ENCODE measurements at places on chromosomes 13 and 19.

DNA sequence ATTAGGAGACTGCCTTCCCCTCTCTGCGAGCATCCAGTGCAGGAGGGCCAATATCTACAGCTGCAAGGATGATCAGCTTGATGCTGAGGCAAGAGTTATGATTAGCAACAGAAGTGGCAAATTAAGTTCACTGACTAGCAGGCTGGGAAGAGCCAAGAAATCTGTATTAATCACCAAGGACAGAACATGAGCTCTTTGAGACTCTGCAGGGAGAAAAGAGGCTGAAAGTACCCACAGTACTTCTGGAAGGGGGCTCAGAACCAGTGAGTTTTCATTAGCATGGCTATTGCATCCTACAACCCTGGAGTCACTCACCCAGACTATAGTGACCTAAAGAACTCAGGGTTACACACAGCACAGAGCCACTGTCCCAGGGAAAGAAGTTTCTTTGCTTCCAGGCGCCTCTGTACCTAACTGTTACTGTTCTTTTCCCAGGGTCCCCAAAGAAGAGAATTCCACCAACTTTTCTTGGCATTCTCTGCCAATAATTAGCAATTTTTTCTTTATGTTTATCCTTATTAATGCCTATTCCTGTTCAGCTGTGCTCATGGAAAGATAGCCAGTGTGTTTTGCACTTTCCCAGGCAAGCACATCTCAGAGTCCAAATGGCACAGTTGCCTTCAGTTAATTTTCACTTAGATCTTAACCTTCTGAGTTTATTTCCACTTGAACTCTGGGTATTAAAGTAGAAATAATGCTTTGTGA, 25.8 kb upstream of the MEDAG start:
- peak overlapping the region; percentile 93 for H3K27ac ChIP-seq
- H3K4me3 ChIP-seq: no peak overlapping the region

GRCh38 chr13:76035711-76036110, 399.6 kb downstream of the LMO7 start:
- H3K4me1 ChIP-seq: no peaks in the 10 kb centered on the region
- no peaks in the 10 kb centered on the region for H3K36me3 ChIP-seq
- H3K4me3 ChIP-seq: no peak overlapping the region
- H3K27me3 ChIP-seq: no peaks in the 10 kb centered on the region

GRCh38 chr19:50512112-50512998, 1.4 kb downstream of the ASPDH start:
- peaks cover 4% of the 10 kb centered on the region for H3K36me3 ChIP-seq
- peak overlapping the region; percentile 83 for H3K27ac ChIP-seq
- H3K4me1 ChIP-seq: peaks cover 15% of the 10 kb centered on the region
- peak overlapping the region; percentile 79 for H3K4me3 ChIP-seq

- H3K4me3 ChIP-seq: no peak overlapping the region
- H3K4me1 ChIP-seq: no peaks in the 10 kb centered on the region
- H3K36me3 ChIP-seq: no peaks in the 10 kb centered on the region
- no peaks in the 10 kb centered on the region for H3K27me3 ChIP-seq
- H3K27ac ChIP-seq: no peak overlapping the region
- no peak for DNase-seq
Observed at GRCh38 chr13:59442461-59442860, 721.3 kb downstream of the DIAPH3 start.

- H3K27me3 ChIP-seq: no peaks in the 10 kb centered on the region
- H3K4me3 ChIP-seq: no peak overlapping the region
- no peaks in the 10 kb centered on the region for H3K36me3 ChIP-seq
- H3K27ac ChIP-seq: no peak overlapping the region
- DNase-seq: no peak
Observed at GRCh38 chr13:92355213-92355612, 871.4 kb upstream of the GPC6 start.

GRCh38 chr13:46850214-46850613, 46.6 kb downstream of the HTR2A start:
- DNase-seq: no peak
- no peak overlapping the region for H3K27ac ChIP-seq
- no peak overlapping the region for H3K4me3 ChIP-seq

GRCh38 chr13:65889368-65889767, 1340.8 kb downstream of the PCDH9 start:
- H3K4me1 ChIP-seq: no peaks in the 10 kb centered on the region
- H3K27me3 ChIP-seq: no peaks in the 10 kb centered on the region

GRCh38 chr13:50677258-50677657, 166.2 kb downstream of the DLEU7 start:
- no peak overlapping the region for H3K4me3 ChIP-seq
- H3K27ac ChIP-seq: no peak overlapping the region
- H3K36me3 ChIP-seq: no peaks in the 10 kb centered on the region
- no peaks in the 10 kb centered on the region for H3K4me1 ChIP-seq
- no peak for DNase-seq
- H3K27me3 ChIP-seq: no peaks in the 10 kb centered on the region

- DNase-seq: no peak
- H3K4me1 ChIP-seq: no peaks in the 10 kb centered on the region
- no peaks in the 10 kb centered on the region for H3K27me3 ChIP-seq
- peaks cover 5% of the 10 kb centered on the region for H3K36me3 ChIP-seq
- no peak overlapping the region for H3K27ac ChIP-seq
Observed at GRCh38 chr13:32863596-32863995, 152.6 kb upstream of the KL start.

- no peaks in the 10 kb centered on the region for H3K36me3 ChIP-seq
- no peak for DNase-seq
- H3K27me3 ChIP-seq: no peaks in the 10 kb centered on the region
Observed at GRCh38 chr19:23771316-23771715, 12.6 kb upstream of the ZNF681 start.

DNA sequence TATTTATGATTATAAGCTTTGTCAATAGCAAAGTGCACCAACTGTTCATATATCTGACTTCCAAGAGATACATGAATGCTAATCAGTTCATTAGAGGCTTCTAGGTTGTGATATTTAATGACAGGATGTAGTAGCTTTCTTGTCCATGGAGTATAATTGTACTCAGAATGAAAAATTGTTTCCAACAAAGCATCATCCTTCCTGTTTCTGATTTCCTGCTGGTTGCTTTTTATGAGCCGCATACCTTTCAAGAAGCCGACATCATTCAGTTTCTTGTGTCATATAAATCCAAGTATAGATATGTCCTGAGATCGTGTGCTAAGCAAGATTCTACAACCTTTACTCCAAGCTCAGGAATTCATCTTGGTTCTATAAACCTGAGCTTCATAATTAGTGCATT, 326.6 kb downstream of the DIAPH3 start:
- no peaks in the 10 kb centered on the region for H3K4me1 ChIP-seq
- H3K27me3 ChIP-seq: no peaks in the 10 kb centered on the region
- H3K4me3 ChIP-seq: no peak overlapping the region
- no peak overlapping the region for H3K27ac ChIP-seq
- no peak for DNase-seq
- no peaks in the 10 kb centered on the region for H3K36me3 ChIP-seq

DNA sequence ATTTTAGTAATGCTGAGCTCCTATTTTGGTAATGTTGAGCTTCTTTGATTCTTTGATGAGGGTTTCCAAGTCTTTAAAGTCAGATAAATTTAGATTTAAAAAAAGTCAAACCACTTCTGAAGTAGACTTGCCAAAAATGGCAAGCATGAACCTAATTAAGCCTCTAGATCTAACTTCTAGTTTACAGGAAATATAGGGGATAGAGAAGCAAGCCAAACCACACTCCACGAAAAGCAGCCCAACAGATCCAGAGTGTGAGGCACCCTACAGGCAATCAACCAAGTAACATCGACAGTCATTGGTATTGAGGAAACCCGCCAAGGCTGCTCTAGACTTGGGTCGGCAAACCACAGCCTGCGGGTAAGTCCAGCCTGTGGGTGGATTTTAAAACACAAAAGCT, 3.7 kb downstream of the GGACT start:
- H3K4me3 ChIP-seq: no peak overlapping the region
- no peak overlapping the region for H3K27ac ChIP-seq
- H3K27me3 ChIP-seq: no peaks in the 10 kb centered on the region
- no peak for DNase-seq

- no peak overlapping the region for H3K4me3 ChIP-seq
- H3K27me3 ChIP-seq: no peaks in the 10 kb centered on the region
- H3K27ac ChIP-seq: no peak overlapping the region
- DNase-seq: no peak
Observed at GRCh38 chr19:15307169-15307568, 25.2 kb downstream of the BRD4 start.

- DNase-seq: no peak
- no peak overlapping the region for H3K4me3 ChIP-seq
- H3K4me1 ChIP-seq: no peaks in the 10 kb centered on the region
- no peaks in the 10 kb centered on the region for H3K36me3 ChIP-seq
- no peak overlapping the region for H3K27ac ChIP-seq
- H3K27me3 ChIP-seq: no peaks in the 10 kb centered on the region
Observed at GRCh38 chr13:18212873-18213272, 968.8 kb downstream of the TUBA3C start.

DNA sequence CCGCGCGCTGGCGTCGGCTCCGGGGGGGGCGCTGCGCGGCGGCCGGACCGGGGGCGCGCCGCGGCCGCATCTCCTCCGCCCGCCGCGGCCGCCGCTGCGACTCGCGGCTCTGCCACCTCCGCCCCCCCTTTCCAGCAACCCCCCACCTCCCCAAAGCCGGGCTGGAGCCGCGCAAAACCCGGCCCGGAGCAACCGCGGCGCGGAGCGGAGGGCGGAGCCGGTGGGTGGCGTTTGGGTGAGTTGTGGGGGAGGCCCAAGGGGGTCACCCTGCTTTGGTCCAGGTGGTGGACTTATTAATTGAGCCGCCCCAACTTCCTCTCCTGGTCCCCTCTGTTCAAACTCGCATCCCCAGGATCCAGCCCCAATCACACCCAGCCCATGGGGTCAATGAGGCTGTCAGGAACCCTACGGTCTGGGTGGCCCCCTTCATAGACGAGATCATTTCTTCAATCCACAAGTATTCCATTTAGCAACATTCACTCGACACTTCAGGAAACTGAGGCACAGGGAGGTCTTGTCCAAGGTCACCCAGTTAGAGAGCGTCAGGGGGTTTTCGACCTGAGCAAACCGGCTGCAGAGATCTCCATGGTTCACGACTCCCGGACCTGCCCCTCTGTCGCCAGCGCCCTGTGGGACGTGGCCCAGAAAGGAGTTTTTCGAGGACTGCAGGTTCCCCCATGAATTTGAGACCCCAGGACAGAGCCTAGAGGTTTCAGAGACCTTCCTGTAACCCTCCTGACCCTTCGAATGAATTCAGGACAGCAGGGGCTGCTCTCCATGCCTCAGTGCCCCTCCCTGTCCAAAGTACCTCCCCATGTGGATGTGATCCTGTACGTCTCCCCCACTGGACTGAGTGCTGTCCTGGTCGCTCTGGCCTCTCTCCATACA, 22.4 kb upstream of the SEMA6B start:
- no peak overlapping the region for H3K27ac ChIP-seq
- no peak for DNase-seq
- H3K4me1 ChIP-seq: peaks cover 27% of the 10 kb centered on the region
- peak overlapping the region; percentile 18 for H3K4me3 ChIP-seq
- H3K27me3 ChIP-seq: peaks cover 98% of the 10 kb centered on the region

DNA sequence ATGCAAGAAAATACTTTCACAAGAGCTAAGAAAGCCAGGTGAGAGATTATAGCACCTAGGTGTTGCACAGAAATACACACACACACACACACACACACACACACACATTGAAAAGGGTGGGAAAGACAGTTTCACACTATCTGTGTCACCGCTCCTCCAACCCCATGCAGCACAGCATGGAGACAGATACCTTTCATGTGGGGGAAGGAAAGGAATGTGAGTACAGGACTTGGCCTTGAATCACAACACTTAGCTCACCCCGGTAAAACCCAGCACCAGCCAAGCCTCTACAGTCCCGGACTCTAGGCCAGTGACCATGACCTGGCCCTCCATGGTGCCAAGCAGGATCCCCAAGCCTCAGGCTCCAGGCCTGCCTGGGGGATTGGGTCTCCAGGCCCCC, 462.0 kb upstream of the SPRY2 start:
- H3K4me1 ChIP-seq: no peaks in the 10 kb centered on the region
- no peaks in the 10 kb centered on the region for H3K27me3 ChIP-seq
- H3K4me3 ChIP-seq: no peak overlapping the region
- no peak for DNase-seq

DNA sequence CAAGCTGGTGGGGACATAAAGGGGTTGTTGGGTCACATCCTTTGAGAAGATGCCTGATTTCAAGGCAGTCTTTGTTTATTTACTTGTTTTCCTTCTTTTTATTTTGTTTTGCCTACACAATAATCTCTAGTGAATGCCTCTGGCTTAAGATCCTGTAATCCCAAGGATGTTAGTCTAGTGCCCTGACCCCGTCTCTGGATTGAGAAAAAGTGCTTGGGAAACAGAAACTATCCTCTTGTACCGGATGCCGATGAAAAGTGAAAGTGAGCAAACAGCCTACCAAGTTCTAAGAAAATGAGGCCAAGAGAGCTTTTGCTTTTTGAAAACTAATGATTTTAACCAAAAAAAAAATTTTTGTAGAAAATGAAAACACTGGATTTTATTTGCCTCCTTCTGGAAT, 42.1 kb upstream of the C1QTNF9 start:
- no peaks in the 10 kb centered on the region for H3K27me3 ChIP-seq
- peak overlapping the region; percentile 2 for H3K4me3 ChIP-seq
- DNase-seq: no peak
- peaks cover 8% of the 10 kb centered on the region for H3K4me1 ChIP-seq
- H3K27ac ChIP-seq: peak overlapping the region; percentile 53

- H3K27ac ChIP-seq: peak overlapping the region; percentile 81
- peaks cover 45% of the 10 kb centered on the region for H3K4me1 ChIP-seq
- no peak for DNase-seq
- peaks cover 5% of the 10 kb centered on the region for H3K36me3 ChIP-seq
Observed at GRCh38 chr19:45884682-45885555, 1.0 kb downstream of the IRF2BP1 start.

DNA sequence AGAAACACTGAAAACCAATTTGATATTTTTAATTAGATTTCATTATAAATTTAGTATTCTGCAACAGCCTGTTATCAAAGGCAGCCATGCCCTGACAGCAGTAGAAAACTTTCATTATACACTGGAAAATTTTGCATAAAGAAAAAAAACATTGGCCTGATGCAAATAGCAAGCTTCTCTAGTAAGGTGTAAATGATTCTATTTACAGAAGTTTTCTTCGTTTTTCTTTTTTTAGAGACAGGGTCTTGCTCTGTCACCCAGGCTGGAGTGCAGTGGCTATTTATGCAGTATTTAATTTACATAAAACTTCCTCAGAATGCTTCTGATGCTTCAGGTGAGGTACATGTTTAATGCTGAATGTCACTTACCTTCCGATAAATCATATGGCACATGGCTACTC, 67.0 kb downstream of the ABCC4 start:
- no peak overlapping the region for H3K4me3 ChIP-seq
- no peak overlapping the region for H3K27ac ChIP-seq
- no peak for DNase-seq
- no peaks in the 10 kb centered on the region for H3K27me3 ChIP-seq

- H3K36me3 ChIP-seq: peaks cover 49% of the 10 kb centered on the region
- no peaks in the 10 kb centered on the region for H3K4me1 ChIP-seq
- DNase-seq: no peak
- no peak overlapping the region for H3K4me3 ChIP-seq
Observed at GRCh38 chr19:18903156-18904037, 7.4 kb upstream of the CERS1 start.

GRCh38 chr19:34215006-34215665, 39.2 kb upstream of the GARRE1 start:
- no peak overlapping the region for H3K4me3 ChIP-seq
- H3K4me1 ChIP-seq: no peaks in the 10 kb centered on the region
- no peak for DNase-seq
- peaks cover 33% of the 10 kb centered on the region for H3K36me3 ChIP-seq
- H3K27ac ChIP-seq: no peak overlapping the region

- no peaks in the 10 kb centered on the region for H3K36me3 ChIP-seq
- H3K4me3 ChIP-seq: no peak overlapping the region
- no peaks in the 10 kb centered on the region for H3K27me3 ChIP-seq
- DNase-seq: no peak
- no peak overlapping the region for H3K27ac ChIP-seq
Observed at GRCh38 chr13:31670831-31671617, 68.3 kb upstream of the RXFP2 start.
